Neural progenitor cell (in vitro differentiated cells): ENCODE measurements at places on chromosomes 5 and 9.

- no peak for DNase-seq
Observed at GRCh38 chr5:163877865-163878264, 372.4 kb downstream of the MAT2B start.

- no peak for DNase-seq
Observed at GRCh38 chr5:68265347-68265746, 49.8 kb downstream of the PIK3R1 start.

DNA sequence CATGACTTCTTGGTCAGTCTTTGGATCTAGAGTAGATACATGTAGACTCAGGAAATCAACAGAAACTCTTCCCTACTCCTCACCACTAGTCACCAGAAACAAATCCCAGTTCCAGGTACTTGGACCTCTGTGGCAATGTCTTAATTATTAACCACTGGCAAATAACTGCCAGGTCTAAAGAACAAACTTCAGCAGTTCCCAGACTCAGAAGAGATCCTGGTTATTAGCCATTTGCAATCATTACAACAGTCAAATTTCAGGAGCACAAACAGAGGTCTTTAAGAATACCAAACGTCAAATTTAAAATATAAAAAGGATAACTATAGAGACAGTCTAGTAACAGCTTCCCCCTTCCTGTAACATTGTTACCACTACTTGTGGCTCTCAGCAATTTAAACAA lies 10.2 kb downstream of the DIAPH1 start:
- no peak for DNase-seq

- no peak for DNase-seq
Observed at GRCh38 chr5:153157156-153157555, 333.3 kb upstream of the GRIA1 start.

DNA sequence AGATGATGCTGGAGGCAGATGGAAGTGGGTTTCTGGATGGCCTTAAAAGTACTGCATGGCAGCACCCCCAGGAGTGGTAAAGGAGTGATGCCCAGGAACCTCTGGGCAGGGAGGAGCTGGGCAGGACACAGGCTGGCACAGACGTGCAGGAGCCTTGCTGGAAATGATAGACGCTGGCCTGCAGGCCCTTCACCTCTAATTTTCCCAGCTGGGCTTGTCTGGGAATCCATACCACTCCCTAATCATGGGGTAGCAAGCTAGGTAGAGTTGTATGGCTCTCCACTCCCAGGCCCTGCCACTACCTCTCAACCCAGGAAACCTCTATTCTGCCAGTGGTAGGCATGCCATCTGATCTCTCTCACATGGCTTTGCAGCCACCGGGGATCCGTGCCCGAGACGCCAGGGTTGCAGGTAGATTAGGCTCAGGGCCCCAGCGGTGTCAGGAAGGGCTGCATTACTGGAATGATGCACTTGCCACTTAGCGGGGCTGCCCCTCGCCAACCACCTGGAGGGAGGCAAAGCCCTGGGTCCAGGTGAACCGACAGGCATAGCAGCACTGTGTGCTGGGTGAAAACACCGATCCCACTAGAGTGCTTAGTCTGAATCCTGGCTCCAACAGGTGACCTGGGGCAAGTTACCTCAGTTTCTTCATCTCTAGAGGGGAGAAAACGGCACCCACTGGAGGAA lies 79.6 kb upstream of the SLC25A51 start:
- no peak for DNase-seq

DNA sequence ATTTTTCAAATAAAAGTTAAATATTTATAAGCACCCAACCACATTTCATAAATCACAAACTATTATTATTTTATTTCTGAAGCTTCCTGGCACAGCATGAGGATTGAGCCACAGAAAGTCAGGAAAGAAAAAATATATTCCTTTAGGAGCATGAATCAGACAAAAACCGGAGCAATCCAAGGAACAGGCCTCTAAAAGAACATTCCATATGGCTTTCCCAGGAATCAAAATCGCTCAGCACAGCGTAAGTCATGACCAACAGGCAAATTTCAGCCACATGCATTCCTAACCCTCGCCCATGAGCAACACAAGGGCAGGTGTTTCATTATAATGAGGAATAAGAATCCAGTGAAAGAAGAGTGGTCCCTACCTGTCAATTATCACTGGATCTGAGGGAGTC lies 26.7 kb downstream of the EBF1 start:
- DNase-seq = no peak

- no peak for DNase-seq
Observed at GRCh38 chr9:86706391-86706790, 240.9 kb downstream of the GAS1 start.

- DNase-seq = no peak
Observed at GRCh38 chr9:36808251-36808650, 225.8 kb downstream of the PAX5 start.
